CD4-positive, CD25-positive, alpha-beta regulatory T cell (primary cell): ENCODE measurements at places on chromosomes 1 and 21.

GRCh38 chr1:12448746-12449177, 169.2 kb downstream of the DHRS3 start:
- peaks cover 52% of the 10 kb centered on the region for H3K4me1 ChIP-seq
- H3K27ac ChIP-seq = peak overlapping the region; percentile 68
- H3K36me3 ChIP-seq = peaks cover 14% of the 10 kb centered on the region
- peak overlapping the region; percentile 74 for H3K4me3 ChIP-seq

GRCh38 chr21:27818847-27819246, 852.0 kb upstream of the ADAMTS5 start:
- no peaks in the 10 kb centered on the region for H3K36me3 ChIP-seq
- H3K27me3 ChIP-seq = no peaks in the 10 kb centered on the region
- no peaks in the 10 kb centered on the region for H3K4me1 ChIP-seq
- no peak for DNase-seq

DNA sequence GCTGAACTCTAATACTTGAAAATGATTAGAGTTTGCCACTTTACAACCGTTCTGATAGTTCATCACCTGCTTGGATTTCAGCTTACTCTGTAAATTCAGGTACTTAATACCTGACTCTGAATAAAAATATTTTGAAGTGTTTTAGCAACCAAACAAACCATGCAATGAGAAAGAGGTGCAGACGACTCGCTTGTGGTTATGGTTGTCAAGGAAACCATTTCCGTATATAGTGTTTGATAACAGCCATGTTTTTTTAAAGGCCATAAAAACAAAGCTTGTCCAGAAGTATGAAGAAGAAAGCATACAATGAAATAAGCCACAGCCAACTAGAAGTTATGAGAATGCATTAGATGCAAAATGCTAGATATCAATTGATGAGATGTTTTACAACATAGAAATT, 167.2 kb upstream of the HMCN1 start:
- H3K4me1 ChIP-seq = peaks cover 59% of the 10 kb centered on the region
- H3K4me3 ChIP-seq = peak overlapping the region; percentile 73
- H3K36me3 ChIP-seq = no peaks in the 10 kb centered on the region
- no peaks in the 10 kb centered on the region for H3K27me3 ChIP-seq

DNA sequence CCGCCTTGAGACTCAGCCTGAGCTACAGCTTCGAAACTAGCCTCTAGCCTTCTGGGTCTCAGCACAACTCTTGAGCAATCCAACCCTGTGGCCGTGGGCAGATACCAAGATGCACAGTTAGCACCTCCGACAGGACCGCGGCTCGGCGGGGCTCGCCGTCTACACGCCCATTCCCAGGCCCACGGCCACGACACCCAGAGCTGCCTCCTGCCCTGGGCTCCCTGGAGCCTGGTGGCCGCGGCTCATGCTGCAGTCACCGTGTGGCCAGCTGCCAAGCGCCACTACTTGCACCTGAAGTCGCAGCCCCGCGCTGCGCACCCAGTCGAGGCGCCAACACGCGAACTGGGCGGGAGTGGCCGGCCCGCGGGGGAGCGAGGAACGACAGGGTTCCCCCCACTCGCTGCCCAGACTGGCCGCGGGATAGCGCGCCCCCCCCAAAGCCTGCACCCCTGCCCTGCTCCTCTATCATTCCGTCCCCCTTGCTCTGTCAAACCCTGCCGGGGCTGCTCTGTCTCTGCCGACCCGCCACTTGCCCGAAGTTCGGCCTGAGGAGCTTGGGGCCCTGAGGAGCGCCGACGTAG, 729 bp upstream of the CDCA8 start:
- peak; percentile 43 for DNase-seq
- no peaks in the 10 kb centered on the region for H3K27me3 ChIP-seq
- H3K36me3 ChIP-seq = peaks cover under 1% of the 10 kb centered on the region
- H3K4me3 ChIP-seq = peak overlapping the region; percentile 87
- peaks cover 31% of the 10 kb centered on the region for H3K4me1 ChIP-seq

DNA sequence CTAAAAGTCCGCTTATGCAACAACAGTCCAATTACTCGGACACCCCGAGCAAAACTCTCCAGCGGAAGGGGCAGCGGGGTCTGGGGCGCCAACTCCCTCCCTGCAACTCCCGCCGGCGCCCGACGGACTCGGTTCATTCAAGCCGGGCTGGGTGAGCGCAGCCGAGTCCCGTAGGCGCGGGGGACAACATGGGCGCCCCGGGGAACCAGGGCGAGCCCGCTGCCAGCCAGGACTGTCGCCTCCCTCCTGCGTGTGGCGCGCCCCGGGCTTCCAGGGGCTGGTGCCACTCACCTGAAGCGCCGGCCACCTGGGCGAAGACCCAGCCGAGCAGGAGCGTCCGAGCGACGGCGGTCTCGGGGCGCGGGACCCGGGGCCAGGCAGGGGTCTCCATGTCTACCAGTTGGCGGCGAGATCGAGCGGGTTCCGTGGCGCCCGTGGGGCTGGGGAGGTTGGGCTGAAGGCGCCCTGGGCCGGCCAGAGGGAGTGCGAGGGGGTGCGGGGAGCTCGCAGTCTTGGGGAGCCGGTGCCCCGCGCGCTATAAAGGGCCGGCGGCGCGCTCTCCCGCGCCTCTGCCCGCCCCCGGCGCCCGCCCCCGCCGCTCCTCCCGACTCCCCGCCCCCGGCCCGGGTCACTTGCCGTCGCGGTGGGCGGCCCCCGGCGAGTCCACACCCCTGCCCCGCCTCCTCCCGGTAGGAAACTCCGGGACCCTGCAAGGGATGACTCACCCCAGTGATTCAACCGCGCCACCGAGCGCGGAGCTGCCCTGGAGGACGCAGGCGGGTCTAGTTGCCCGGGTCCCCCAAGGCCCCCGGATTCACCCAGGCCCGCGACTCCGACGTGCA, at the start of gene F3:
Gene F3, minus strand, starts transcription at position 514 of the 842 bp plus-strand sequence. Its CDS starts 123 bp downstream, at position 391.
- no peak within 1 kb of the TSS for H3K27ac ChIP-seq
- H3K4me3 ChIP-seq = no peak within 1 kb of the TSS
- H3K36me3 ChIP-seq = no peaks in the 10 kb centered on the region
- peaks cover 45% of the 10 kb centered on the region for H3K27me3 ChIP-seq
- DNase-seq = peak; percentile 45

DNA sequence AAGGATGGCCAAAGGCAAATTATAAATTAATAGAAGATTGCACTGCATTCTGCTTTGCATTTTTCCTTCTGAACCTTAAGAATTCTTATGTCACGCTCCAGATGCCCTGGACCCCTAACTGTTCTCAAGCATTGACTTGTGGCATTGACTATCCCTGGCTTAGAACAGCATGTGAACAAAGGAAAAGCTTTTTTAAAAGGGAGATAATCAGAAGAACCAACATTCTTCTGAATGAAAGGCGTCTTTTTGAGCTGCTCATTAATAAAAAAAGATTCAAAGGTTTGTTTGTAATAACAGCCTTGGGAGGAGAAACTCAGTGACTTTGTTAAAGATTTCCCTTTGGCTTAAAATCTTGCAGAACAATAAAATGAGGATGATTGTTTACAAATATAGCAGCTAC, 105.5 kb downstream of the TNNI3K start:
- H3K4me1 ChIP-seq = no peaks in the 10 kb centered on the region
- no peaks in the 10 kb centered on the region for H3K36me3 ChIP-seq
- no peak overlapping the region for H3K27ac ChIP-seq
- H3K4me3 ChIP-seq = no peak overlapping the region
- H3K27me3 ChIP-seq = no peaks in the 10 kb centered on the region

DNA sequence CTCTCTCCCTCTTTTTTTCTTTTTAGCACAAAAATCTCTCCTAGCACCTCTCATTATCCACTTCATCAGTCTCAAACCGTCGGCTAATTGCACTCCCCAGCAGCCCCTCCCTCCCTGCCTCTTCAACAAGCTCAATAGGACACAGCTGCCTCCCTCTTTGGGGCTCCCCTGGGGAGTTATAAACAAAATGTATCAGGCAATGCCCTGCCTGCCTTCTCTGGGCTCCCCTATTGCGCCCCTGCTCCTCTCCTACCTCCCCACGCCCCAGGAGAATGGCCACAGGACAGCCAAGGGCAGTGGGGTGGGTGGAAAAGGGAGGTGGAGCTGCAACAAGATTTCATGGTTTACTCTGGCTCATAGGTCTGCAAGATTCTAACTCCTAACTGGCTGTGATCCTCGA, 147.1 kb upstream of the GRIK3 start:
- H3K4me1 ChIP-seq = no peaks in the 10 kb centered on the region
- H3K27ac ChIP-seq = no peak overlapping the region
- H3K27me3 ChIP-seq = peaks cover 4% of the 10 kb centered on the region
- no peak for DNase-seq
- H3K36me3 ChIP-seq = no peaks in the 10 kb centered on the region
